Stimulated activated CD4-positive, alpha-beta T cell treated with anti-CD3 and anti-CD28 coated beads, Interleukin-1b, Interleukin-23, amount 100 ng/mL, for 1 hour (primary cell): ENCODE measurements at places on chromosomes 7 and 10.
A peak's percentile ranks its signal among the peaks of the same experiment; 100 is the strongest.

DNA sequence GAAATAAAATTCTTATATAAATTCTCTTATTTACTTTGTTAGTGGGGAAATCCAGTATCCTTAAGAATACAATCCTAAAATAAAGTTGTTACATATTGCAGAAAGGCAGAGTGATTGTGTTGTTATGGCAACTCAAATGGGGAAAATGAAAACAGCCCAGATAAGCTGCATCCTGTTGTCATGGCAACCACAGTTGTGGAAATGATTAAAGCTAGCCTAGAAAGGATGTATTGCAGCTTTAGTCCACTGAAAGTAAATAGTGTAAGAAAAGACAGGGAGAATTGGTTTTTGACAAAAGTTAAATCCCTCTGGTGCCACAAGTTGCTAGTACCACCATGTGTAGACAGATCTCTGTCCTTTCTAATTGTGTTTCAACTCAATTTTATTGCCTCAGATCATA, 43.2 kb downstream of the BTRC start:
- DNase-seq = peak; percentile 13

DNA sequence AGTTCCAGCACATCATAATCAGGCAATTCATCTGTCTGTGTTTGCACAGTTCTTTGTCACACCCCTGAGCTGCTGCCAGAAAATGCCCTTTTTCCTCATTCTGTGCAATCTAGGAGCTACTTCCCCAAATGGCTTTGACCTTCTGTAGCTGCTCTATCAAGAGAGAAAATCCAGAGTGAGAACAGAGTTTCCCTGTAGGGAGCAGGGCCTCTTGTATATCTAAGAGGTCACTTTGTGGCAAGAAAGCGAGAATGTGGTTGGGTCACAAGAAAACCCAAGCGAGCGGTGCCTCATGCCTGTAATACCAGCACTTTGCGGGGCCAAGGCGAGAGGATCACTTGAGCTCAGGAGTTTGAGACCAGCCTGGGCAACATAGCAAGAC, 24.3 kb downstream of the SLC29A3 start:
- no peak for DNase-seq

- no peak for DNase-seq
These were observed 14.1 kb upstream of the CRCP start for GRCh38 chr7:66100408-66101050.

GRCh38 chr10:67110286-67110685, 184.4 kb downstream of the LRRTM3 start:
- DNase-seq = no peak

- no peak for DNase-seq
These were observed 30.5 kb downstream of the SLC13A4 start for GRCh38 chr7:135697276-135698049.

DNA sequence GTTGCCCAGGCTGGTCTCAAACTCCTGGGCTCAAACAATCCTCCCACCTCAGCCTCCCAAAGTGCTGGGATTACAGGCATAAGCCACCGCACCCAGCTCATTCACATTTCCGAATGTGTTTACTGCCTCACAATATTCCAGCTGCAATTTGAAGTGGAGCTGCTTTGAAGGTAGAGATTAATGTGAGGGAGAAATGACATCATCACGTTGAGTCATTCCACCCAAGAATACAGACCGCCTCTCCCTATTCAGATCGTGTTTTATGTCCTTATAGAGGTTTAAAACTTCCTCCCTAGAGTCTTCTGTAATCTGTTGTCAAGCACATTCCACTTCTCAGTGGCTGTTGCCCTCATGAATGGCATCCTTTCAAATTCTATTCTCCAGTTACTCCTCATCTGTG, 100.4 kb upstream of the PDGFA start:
- DNase-seq = no peak

DNA sequence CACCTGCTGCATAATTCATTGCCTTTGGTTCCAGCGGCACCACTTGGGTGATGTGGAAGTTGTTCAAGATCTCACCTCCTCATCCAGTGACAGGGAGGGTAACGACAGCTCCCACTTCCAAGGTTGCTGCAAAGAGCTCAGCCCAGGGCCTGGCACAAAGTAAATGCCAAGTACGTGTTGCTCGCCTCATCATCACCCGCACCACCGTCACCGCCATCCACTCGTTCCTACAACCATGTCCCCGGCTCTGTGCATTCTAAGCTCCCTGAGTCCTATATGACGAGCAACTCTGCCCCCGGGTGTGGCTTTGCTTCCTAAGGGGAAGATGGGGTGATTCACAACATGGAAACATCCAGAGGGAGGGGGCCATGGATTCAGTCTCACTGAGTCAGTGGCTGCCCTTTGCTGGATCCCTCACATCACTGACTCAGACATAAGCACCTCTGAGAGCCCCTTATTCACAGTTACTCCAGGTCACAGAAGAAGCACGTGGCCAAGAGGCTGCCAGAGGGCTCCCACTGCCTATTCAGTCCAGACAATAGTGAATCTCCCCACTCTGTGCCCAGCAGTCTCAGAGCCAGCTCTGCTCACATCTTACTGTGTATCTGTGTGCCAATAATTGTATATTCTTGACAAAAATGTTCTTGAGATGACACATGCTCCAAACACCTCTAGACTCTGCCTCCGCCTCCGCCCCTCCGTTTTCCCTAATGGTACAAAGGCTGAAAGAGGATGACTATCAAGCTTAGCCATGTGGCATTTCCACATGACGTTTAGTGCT, 159.1 kb downstream of the GFRA1 start:
- no peak for DNase-seq

GRCh38 chr7:51346126-51346525, 29.5 kb upstream of the COBL start:
- DNase-seq = no peak
